DMS79 (cell line): ENCODE measurements at places on chromosomes 2 and 18.

DNA sequence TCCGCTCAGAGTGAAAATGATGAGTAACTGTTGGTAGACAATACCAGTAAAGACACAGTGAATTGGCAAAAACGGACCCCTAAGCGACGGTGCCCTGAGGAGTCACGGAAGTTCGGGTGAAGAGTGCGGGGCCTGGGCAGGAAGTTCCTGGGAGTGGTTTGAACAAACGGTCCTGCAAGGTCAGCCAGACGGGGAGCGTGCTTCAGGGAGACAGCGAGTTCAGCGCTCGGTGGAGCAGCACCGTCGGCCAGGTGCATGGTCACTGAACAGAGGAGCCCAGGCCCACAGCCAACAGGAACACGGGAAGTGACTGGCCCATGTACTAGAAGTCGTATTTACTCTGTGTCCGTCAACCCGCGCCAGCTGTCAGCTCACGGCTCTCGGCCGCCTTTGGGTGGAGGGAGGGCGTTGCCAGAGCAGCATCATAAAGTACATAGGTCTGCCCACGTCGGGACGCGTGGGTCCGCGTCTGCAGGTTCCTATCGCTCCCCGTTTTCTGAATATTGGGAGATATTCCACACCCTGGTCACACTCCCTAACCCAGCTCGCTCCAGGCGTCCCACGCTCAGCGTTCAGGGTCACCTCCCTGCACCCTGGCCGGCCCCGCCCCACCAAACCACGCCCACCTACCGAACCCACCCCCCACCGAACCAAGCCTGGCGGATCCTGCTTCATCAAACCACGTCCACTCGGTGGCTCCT, 75.6 kb upstream of the UXS1 start:
- no peak for DNase-seq

DNA sequence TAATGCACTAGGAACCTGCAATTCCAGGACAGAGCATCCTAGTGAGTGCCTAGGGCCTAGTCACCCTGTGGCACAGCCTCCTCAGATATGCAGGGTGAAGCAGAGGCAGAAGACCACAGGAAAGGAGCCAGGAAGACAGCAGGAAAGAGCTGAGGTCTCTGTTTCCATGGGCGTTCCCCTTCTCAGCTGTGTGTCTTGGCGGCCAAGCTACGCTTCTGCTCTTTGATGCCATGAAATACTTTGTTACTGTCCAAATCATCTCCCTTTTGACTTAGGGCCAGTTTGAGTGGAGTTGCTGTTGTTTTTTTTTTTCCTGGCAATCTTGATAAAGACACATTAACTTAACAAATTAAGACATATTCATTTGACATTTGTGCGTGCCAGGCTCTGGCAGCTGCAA, 67.3 kb downstream of the APOB start:
- DNase-seq = no peak

DNA sequence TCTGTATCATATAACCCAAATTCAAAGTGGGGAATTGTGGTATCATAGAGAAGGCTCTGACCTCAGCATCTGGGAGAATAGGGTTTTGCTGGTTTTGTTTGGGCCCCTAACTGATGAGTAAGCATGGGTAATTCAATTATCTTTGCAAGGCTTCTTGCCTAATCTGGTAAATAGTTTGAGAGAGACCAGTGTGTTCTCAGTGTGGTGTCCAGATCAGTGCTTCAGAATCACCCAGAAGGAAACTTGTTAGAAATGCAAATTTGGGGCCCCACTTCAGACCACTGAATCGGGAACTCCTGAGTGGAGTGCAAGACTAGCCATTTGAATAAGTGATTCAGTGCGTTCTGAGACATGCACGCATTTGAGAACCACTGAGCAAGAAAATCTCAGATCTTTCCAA, 282.7 kb downstream of the EPHA4 start:
- DNase-seq = no peak

GRCh38 chr2:199014226-199014625, 443.5 kb downstream of the SATB2 start:
- no peak for DNase-seq

- no peak for DNase-seq
Measured at GRCh38 chr18:58762781-58763171, 91.5 kb downstream of the MALT1 start.

DNA sequence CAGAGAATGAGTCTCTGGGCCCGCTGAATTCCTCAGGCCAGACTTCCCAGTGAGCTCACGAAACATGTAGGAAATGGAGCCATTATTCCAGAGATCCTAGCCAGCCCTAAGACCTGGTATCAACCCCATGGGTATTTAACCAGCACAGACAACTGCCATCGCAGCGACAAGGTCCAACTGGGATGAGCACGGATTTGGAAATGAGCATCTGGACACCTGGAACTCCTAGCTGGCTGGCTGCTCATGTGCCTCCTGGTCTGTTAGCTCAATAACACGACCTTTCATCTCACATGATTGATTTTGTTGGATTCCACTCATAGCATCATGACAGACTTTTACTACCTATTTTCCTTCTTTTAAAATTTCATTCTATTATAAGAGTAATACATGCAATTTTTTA, 51.0 kb downstream of the POU3F3 start:
- no peak for DNase-seq

- no peak for DNase-seq
Measured at GRCh38 chr18:23877371-23877770, 137.2 kb upstream of the TTC39C start.

DNA sequence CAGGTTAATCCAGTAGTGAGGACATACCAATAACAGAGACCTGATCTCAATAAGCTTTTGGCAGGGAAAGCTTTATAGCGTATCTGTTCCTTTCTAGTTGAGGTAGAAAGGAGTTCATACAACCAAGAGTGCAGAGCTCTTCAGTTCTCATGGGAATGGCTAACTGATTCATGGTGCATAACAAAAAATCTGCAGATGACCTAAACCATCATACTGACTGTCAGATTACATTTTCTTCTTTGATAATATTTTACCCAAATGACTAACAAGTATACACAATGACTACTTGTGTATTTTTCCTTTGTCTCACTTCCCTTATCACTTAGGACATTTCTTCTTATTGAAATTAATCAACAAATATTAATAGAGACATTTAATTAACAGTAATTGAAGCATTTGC, 140.0 kb upstream of the SERTAD2 start:
- DNase-seq = no peak

DNA sequence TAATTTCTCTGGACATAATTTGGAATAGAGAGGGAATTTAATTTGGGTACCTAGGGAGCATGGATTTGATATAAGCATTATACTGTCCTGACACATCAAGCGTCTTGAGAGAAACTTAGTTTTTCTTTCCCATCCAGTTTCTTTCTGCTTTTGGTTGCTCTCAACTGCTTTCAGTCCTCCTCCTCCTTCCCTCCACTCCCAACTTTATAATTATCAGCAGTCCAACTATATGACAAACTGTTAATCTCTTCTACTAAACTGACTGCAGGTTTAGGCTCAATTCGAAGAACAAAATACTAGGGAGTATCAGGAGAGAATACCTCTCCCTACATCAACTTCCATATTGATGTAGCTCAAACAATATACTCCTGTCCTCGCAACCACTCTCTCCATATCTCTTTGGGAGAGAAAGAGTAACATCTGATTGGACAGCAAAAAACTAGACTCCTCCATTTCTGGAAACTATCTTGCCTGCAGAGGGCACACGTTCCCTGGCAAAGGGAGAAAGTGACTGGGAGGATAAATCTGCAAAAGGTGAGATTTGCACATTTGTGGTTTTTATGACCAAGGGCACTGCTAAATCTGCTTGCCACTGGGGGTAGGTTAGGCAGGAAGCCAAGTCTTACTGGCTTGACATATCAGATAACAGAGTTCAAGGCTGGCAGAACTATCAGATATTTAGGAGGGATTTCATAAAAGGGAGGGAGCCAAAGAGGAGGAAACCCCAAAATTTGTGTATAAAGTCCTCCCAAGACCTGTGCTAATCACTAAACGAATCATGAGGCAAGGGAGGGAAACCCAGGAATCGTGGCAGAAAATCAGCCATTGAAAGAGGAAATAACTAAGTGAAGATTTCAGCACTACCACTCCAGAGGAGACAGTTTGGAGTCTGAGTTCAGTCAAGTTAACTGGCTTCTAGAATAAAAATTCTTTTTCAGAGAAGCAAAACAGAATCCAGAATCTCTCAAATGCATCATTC, 40.0 kb downstream of the ICA1L start:
- no peak for DNase-seq

GRCh38 chr2:119231975-119232665, 8.5 kb downstream of the STEAP3 start:
- DNase-seq = no peak

- DNase-seq = no peak
Measured at GRCh38 chr2:169365029-169365480, 2.7 kb upstream of the LRP2 start.

- DNase-seq = no peak
Measured at GRCh38 chr2:1642066-1642861, 102.1 kb downstream of the PXDN start.

DNA sequence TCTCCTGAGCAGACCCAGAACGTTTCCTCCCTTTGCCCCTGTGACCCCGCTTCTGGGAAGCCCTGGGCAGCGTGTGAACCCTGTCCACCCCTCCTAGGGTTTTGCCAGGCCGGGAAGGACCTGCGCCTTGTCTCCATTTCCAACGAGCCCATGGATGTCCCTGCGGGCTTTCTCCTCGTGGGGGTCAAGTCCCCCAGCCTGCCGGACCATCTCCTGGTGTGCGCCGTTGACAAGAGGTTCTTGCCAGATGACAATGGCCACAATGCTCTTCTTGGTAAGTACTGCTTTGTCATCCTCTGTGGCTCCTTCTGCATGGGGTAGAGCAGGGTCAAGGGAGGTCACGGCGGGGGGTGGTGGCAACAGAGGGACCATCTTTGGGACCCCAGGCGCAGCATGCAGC, 32.5 kb downstream of the GREB1 start:
- DNase-seq = no peak

- DNase-seq = no peak
Measured at GRCh38 chr2:110173523-110173922, 31.3 kb downstream of the NPHP1 start.

DNA sequence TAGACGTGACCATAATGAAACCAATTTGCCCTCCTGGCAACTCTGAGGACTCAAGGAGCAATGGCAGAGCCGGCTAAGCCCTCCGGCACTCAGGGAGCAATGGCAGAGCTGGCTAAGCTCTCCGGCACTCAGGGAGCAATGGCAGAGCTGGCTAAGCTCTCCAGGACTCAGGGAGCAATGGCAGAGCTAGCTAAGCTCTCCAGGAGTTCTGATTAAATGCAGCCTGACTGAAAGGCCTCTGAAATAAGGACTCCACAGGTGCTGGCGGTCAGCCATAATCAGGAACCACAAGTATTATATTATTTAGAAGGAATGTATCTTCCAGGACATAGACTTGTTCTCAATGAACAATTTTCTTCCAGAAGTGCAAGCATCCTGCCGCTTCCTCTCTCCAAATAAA, 65.2 kb downstream of the C2orf76 start:
- no peak for DNase-seq

DNA sequence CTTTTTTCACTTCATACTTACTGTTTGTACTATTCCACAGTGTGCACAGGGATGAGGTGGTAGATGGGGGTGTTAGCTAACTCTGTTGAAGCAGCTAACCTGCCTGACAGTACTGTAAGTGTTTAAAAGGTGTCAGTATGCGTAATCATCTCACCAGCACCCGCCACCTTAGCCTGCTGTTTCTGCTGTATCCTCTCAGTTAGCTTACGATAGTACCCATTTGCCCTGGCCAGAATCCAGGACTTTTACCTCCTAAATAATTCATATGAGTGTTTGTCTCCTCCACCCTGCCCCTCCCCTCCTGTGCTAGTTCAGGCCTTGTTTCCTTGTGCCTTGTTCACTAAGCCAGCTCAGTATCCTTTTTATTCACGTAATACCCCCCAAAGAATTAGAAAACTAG, 34.2 kb downstream of the TRAPPC12 start:
- DNase-seq = no peak

- DNase-seq = no peak
Measured at GRCh38 chr2:136219963-136220362, 102.0 kb upstream of the CXCR4 start.

DNA sequence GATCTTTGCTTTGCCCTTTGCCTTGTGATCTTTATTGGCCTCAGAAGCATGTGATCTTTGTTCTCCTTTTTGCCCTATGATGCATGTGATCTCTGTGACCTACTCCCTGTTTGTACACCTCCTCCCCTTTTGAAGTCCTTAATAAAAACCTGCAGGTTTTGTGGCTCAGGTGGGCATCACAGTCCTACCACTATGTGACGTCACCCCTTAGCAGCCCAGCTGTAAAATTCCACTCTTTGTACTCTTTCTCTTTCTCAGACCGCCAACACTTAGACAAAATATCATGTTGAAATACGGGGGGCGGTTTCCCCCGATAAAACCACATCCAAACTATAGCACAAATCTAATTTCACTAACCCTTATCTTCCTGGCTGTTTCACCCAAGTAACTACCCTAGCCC, 76.7 kb upstream of the RAPGEF4 start:
- DNase-seq = no peak

DNA sequence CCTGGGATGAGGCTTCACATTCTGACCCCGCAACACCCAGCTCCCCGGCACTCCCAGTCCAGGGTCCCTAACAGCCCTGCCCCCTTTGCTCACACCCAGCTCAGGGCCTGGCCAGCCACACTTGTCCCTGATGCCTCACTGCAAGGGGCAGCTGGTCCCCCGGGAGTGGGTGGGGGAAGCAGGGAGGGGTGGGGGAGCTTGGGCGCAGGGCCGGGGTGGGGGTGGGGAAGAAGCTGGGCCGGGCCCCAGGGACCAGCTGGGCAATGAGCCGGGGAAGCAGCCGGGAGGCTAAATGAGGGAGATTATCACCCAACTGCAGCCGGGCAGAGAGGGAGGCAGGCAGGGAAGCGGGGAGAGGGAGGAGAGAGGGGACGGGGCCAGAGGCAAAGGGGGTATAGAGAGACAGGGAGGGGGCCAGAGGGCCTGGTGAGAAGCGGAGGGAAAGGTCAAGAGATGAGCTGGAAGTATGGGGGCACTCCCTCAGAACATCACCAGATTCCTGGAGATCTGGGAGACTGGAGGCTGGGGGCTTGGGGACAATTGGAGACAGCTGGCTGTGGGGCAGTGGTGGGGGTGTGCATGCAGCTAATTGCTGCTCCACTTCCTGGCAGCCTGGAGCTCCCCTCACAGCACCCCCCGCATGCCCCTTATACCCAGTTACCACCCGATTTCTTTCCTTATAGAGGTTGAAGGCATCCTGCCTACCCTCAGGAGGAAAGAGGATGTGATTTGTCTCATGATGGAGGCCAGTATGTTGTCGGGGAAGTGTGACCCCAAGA, 2.5 kb upstream of the ASIC4 start:
- DNase-seq = no peak

GRCh38 chr2:240996161-240996833, 2.1 kb upstream of the SNED1 start:
- DNase-seq = no peak

DNA sequence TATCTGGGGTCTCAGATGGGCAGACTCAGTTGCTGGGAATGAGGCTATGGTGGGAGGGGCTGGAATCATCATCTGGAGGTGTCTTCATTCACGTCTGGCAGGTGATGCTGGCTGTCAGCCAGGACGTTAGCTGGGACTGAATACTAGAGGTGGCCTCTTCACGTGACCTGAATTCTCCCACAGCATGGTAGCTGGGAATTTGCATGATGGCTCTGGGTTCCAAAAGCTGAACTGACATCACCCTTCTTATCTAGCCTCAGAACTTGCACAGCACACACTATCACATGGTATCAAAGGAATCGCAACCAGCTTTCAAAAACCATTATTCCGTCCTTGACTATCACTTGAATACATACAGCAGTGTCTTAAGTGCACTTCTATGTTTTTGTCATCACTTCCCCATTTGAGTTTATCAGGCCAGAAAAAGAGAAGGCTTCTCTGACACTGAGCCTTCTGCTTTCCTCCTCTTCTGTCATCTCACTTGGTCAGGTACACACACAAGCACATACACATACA, 53.0 kb upstream of the LRP2 start:
- no peak for DNase-seq

GRCh38 chr2:42969231-42970150, 177.1 kb upstream of the HAAO start:
- DNase-seq = no peak
